ENCODE measurements at places on chromosomes 11 and 22.
A peak's percentile ranks its signal among the peaks of the same experiment; 100 is the strongest.

GRCh38 chr11:73814812-73815211 lies 27.1 kb downstream of the MRPL48 start:
- DNase-seq: no peak

- no peak for DNase-seq
Observed at GRCh38 chr11:133656082-133656635, 123.9 kb upstream of the OPCML start.

DNA sequence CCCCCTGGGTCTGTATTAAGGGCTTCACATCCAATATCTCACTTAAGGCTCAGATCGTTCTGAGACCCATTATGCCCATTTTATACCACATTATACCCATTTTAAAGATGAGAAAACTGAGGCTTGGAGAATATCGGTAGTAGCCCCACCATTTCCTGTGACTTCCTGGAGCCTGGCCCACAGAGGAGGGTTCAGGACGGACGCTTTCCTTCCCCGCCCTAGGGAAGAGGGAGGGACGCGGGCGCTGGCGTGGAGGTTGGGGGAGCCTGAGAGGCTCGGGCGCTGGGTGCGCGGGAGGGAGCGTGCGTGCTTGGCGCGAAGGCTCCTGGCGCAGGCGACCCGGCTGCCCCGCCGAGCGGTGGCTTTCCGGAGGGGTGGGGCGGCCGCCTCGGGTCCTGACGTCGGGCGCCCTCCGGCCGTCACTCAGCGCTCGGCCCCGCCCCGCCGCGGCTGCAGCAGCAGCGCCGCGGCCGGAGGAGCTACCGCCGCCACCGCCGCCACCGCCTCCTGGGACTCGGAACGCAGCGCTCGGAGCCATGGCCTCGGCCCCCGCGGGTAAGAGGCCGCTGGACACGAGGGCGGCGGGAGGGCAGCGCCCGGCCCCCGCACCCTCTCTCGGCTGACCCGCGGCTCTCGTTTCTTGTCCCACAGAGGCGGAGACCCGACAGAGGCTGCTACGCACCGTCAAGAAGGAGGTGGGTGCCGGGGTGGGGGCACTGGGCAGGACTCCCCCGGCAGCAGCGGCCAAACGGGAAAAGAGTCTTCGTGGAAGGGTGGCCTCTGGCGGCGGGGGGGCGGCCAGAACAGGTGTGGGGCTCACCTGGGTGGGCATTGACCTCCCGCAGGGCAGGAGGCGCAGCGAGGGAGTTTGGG lies at the start of gene SGSM1:
Gene SGSM1, plus strand, starts transcription at position 422 of the 873 bp plus-strand sequence. Its CDS starts 115 bp downstream, at position 537.
- peak; percentile 50 for DNase-seq

- DNase-seq: peak; percentile 33
Observed at GRCh38 chr11:112555491-112556364, 295.1 kb upstream of the PLET1 start.

DNA sequence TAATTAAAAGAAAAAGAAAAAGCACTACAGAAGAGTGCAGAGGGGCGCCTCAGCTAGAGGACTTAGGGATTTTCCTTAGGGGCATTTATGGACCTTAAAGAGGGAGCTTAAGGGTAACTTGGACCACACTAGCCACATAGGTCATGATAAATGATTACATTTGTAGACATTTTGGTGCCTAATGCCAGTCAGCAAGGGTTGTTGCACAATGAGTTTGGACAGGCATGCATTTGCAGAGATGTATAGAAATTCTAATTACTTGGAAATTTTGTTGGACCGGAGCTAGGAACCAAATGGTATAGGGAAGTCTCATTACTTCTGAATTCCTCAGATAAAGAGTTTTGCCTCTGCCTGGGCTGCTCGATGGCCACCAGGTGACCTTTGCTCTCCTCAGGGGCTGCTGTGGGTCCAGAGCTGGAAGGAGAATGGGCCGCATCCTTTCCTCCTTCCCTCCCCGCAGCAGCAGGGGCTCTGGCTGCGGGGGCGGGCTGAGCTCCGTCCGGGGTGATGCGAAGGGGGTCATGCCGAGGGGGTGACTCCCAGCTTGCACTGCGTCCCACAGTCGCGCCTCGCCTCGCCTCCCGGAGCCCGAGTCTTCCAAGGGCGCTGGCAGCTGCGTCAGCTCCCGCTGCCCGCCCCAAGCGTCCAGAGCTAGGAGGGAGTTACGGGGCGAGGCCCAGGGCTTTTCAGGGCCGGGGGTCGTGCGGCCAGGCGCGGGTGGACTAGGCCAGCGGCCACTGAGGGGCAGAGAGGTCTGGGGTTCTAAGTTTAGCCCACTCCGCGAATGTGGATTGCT lies 20.3 kb upstream of the MALAT1 start:
- no peak for DNase-seq

- DNase-seq: no peak
Observed at GRCh38 chr11:118060869-118061268, 16.0 kb upstream of the TMPRSS4 start.

GRCh38 chr22:23100124-23100801 lies 29.9 kb downstream of the GNAZ start:
- no peak for DNase-seq

GRCh38 chr22:27372969-27373670 lies 428.4 kb downstream of the MN1 start:
- DNase-seq: no peak

GRCh38 chr11:116607027-116607426 lies 165.8 kb downstream of the BUD13 start:
- no peak for DNase-seq

GRCh38 chr22:35952576-35952975 lies 76.0 kb downstream of the RBFOX2 start:
- DNase-seq: no peak

GRCh38 chr11:68038226-68038717 lies 553 bp upstream of the TCIRG1 start:
- DNase-seq: no peak

DNA sequence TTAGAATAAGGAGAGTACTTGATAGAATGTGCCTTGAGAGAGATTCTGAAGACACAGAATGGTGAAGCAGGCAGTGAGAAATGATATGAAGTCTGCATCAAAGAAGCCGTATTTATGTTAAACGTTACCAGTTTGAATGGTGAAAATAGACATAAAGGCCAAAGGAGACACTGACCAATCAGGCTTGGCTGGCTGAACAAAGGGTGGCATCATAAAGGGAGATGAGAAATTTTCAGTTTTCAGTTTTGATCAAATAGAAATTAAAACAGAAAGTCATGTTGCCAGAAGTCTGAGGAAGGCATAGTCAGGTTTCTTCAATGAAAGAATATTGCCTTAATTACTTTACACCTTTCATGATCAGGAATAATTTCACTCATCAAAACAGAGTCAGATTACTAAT lies 6.6 kb downstream of the OR51F1 start:
- no peak for DNase-seq

GRCh38 chr11:110379261-110379660 lies 50.5 kb upstream of the FDX1 start:
- DNase-seq: no peak

GRCh38 chr11:36425561-36426081 lies 84.5 kb downstream of the TRAF6 start:
- no peak for DNase-seq

DNA sequence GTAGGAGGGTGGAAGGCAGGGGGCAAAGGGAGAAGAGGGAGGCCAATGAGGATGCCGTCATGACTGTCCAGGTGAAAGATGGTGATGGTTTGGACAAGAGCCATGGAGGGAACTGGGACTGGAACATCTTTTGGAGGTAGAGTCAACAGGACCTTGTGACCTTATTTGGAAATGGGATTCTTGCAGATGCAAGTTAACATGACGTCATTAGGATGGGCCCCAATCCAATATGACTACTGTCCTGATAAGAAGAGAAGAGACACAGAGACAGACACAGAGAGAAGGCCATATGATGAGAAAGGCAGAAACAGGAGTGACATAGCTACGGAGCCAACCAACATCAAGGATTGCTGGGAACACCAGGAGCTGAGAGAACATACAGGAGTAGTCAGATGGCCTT lies 31.0 kb upstream of the ISX start:
- no peak for DNase-seq

DNA sequence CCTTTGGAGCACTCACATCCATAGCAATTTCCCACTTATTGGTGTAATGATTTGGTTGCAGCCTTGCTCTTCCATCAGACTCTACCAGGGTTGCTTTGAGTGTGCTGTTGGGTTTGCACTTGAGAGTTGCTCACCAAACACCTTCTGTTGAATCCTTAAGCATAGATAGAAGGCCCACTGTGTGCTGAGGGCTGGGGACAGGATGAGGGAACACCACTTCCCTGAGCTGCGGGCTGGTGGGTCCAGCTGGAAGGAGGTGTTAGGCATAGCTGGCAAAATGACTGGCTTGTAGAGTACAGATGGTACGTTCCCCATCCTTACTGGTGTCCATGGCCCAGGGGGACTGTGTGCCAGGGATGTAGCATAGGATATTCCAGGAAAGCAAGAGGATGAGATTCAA lies 3.9 kb downstream of the PRDM11 start:
- DNase-seq: no peak

GRCh38 chr22:46219636-46220035 lies 30.5 kb downstream of the CDPF1 start:
- DNase-seq: no peak

GRCh38 chr11:46066335-46066734 lies 54.9 kb downstream of the PHF21A start:
- DNase-seq: no peak

GRCh38 chr11:2300290-2300935 lies 1.3 kb downstream of the C11orf21 start:
- DNase-seq: no peak

GRCh38 chr11:115330684-115331482 lies 173.3 kb downstream of the CADM1 start:
- DNase-seq: no peak

DNA sequence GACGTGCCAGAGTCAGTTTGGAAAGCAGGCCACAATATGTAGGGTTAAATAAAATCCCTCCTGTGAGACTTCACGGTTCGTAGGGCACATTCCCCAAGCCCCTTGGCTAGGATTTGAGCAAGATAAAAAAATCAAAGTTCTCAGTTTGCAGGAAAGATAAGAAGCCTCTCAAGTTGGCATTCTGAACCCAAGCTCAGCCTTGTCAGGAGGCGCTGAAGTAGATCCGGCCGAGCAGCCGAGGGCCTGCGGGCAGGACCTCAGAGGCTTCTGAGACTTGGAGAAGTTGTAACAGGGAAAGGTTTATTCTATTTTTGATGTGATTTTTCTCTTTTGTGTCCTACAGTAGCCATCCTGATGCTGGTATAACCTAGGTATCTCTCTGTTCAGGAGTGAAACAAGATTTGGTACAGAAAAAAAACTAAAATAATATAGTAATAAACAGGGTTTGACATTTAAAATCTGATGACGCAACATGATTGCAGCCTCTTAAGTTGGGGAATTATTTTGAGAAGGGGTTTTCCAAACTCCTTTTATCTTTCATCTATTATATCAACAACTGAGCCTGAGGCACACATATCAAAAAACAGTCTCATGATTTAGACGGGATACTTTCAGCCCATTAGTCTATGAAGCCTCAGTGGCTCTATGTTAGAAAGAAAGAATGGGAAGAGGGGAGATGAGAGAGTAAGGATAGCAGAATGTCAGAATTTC lies 10.1 kb downstream of the PATE2 start:
- DNase-seq: no peak

DNA sequence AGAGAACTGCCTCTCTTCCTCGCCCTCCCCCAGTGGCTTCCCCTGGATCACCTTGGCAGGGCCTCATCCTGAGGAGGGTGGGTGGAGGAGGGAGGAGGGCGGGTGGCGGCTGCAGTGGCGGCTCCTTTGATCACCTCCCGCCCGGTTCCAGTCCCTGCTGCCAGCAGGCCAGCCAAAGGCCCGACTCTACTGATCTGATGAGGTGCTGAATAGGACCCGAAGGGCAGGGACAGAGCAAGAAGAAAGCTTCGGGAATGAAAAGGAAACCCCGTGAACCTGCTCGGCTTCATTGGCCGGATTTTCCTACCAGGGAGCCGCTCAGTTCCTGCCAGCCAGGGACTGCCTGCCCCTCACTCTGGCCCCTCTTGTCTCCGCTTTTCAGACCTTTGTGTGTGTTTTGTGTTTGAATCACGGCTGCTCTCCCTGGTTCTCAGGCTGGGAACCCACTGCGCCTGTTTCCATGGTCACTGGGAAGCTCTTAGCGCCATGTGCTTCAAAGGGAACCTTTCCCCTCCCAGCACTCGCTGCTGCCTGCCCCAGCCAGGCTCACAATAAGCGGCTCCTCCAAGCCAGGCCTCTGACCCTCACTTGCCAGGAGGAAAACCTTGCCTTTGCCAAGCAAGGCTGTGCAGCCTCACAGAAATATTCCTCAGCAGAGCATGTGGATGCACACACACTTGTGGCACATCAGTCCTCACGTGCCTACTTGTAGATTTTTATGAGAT lies 56.8 kb downstream of the C22orf31 start:
- DNase-seq: no peak

DNA sequence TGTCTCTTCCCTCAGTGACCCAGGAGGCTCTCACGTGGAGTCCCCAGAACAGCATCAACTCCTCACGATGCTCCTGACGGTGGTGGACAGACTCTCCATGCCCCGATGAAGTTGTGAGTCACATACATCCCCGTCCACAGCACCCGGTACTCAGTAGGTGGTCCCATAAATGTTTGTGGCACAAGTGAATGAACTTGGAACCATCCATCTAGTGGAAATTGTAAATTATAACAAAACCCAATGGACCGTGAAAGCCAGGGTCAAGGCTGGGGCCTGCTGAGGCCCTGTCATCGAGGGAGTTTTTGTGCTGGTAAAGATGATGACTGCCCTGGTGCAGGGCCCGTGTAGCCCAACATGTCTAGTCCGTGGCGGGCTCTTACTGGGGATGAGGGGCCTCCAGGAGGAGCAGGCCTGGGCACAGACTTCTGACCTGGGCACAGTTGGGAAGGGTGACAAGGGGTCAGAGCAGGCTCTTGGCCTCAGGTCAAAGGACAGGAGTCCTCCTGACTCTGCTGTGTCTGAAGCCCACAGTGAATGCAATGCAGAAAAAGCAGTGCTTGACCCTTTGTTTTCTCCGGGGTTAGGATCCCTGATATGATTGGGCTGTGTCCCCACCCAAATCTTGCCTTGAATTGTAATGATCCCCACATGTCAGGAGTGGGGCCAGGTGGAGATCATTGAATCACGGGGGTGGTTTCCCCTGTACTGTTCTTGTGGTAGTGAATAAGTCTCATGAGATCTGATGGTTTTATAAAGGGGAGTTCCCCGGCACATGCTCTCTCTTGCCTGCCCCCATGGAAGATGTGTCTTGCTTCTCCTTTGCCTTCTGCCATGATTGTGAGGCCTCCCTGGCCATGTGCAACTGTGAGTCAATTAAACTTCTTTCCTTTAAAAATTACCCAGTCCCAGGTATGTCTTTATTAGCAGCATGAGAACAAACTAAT lies 20.0 kb upstream of the SMIM38 start:
- no peak for DNase-seq

DNA sequence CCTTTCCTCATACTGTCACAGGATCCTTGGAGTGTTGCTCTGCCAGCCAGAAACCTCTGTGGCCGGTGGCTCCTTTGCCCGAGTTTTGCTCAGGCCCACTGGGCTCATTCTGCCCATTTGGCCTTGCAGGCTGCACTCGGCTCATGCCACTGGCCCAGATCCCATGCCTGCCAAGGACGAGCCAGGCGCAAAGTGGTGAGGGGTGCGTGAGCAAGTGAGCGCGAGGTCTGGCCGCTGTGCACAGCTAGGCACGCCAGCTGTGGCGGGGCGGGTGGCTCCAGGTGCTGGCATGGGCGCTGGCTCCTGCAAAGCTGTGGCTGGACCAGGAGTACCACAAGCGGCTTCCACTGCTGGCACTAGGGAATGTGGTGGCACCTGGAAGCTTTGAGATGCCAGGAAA lies 2.8 kb upstream of the RNF141 start:
- DNase-seq: no peak

- DNase-seq: no peak
Observed at GRCh38 chr11:11985016-11985715, 23.3 kb downstream of the DKK3 start.

- DNase-seq: no peak
Observed at GRCh38 chr11:119320240-119320775, 3.4 kb upstream of the MCAM start.

Measured in stimulated activated CD4-positive, alpha-beta T cell treated with anti-CD3 and anti-CD28 coated beads, Interleukin-1b, Interleukin-23, amount 100 ng/mL, for 1 hour (primary cell).